ENCODE measurements at places on chromosomes 3 and 15. TPM values are rescaled to one million over a fixed set of nuclear protein-coding genes. Genes with fewer than 3 reads are reported as not detected.

Gene CPEB1
- total RNA-seq, result 3.3 TPM

Gene SOX14
- total RNA-seq, result not detected

Gene NTRK3
- total RNA-seq, result not detected

Gene ERC2
- total RNA-seq, result 0.77 TPM

Gene NRROS
- 0.29 TPM for total RNA-seq

Gene UROC1
- not detected for total RNA-seq

Gene THSD4
- total RNA-seq, result 29.0 TPM

Gene LMAN1L
- total RNA-seq, result not detected

Gene FAM107A
- 0.29 TPM for total RNA-seq

Gene IL17RE
- total RNA-seq, result 4.7 TPM

Gene PARP3
- total RNA-seq, result 19.3 TPM

Gene GOLGA8O
- total RNA-seq, result 0.47 TPM

All from PC-3 (cell line).